ENCODE measurements at places on chromosomes 6 and 20. TPM values are rescaled to one million over a fixed set of nuclear protein-coding genes. Genes with fewer than 3 reads are reported as not detected.

Gene PLCB1
- 4.9 TPM for total RNA-seq

Gene CLIC5
- total RNA-seq = not detected

Gene COL12A1
- total RNA-seq = 110 TPM

Gene MCCD1
- total RNA-seq = not detected

Gene BTBD3
- 25.0 TPM for total RNA-seq

Gene TULP4
- total RNA-seq = 42.7 TPM

Gene PCSK2
- 0.48 TPM for total RNA-seq

Gene TSBP1
- not detected for total RNA-seq

Gene ADA
- 5.7 TPM for total RNA-seq

Gene BMP6
- 1.2 TPM for total RNA-seq

Gene BANF2
- total RNA-seq = not detected

Gene ARG1
- not detected for total RNA-seq

Gene SYTL3
- total RNA-seq = 1.4 TPM

Gene CCM2L
- 0.13 TPM for total RNA-seq

Gene LBP
- 1.3 TPM for total RNA-seq

Gene FAM162B
- 31.2 TPM for total RNA-seq

Gene RAD21L1
- total RNA-seq = 0.52 TPM

Gene ZBTB9
- 3.0 TPM for total RNA-seq

Gene RIN2
- 25.9 TPM for total RNA-seq

Gene EPB41L1
- total RNA-seq = 17.6 TPM

Gene ZNF512B
- total RNA-seq = 6.3 TPM

Gene BCAS1
- total RNA-seq = not detected

Gene HLA-DOB
- total RNA-seq = 0.26 TPM

Gene OR2J3
- total RNA-seq = not detected

Gene CCN2
- total RNA-seq = 135 TPM

Gene ANKEF1
- 0.72 TPM for total RNA-seq

Gene CPXM1
- 3.0 TPM for total RNA-seq

Gene MSH5
- 5.0 TPM for total RNA-seq

Gene LY6G6F
- not detected for total RNA-seq

All from epithelial cell of alveolus of lung (primary cell).